ENCODE measurements at places on chromosomes 11 and 22.

GRCh38 chr11:97432926-97433325 is 1043.1 kb downstream of the JRKL start:
- no peak for DNase-seq

GRCh38 chr11:63589000-63589399 is 25.2 kb downstream of the PLAAT3 start:
- no peak for DNase-seq

- DNase-seq, result no peak
Measured at GRCh38 chr11:66906061-66906733, 49.3 kb downstream of the LRFN4 start.

- DNase-seq, result no peak
Measured at GRCh38 chr11:10265936-10266335, 28.1 kb downstream of the SBF2 start.

GRCh38 chr22:23067691-23068090 is 2.6 kb upstream of the GNAZ start:
- no peak for DNase-seq

GRCh38 chr11:104881117-104881794 is 17.0 kb downstream of the CASP12 start:
- DNase-seq, result no peak

DNA sequence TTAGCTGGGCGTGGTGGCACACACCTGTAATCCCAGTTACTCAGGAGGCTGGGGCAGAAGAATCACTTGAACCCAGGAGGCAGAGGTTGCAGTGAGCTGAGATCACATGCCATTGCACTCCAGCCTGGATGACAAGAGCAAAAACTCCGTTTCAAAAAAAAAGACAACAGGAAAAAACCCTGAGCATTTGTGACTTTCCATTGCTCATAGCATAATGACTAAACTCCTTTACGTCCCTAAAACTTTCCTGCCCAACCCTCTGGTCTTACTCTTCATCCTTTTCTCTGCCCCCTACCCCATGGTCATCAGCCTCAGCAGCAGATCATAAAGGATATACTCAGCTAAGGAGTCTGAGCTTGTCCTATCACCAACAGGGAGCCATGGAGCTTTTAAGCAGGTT is 6.8 kb upstream of the LDLRAD3 start:
- DNase-seq, result no peak

DNA sequence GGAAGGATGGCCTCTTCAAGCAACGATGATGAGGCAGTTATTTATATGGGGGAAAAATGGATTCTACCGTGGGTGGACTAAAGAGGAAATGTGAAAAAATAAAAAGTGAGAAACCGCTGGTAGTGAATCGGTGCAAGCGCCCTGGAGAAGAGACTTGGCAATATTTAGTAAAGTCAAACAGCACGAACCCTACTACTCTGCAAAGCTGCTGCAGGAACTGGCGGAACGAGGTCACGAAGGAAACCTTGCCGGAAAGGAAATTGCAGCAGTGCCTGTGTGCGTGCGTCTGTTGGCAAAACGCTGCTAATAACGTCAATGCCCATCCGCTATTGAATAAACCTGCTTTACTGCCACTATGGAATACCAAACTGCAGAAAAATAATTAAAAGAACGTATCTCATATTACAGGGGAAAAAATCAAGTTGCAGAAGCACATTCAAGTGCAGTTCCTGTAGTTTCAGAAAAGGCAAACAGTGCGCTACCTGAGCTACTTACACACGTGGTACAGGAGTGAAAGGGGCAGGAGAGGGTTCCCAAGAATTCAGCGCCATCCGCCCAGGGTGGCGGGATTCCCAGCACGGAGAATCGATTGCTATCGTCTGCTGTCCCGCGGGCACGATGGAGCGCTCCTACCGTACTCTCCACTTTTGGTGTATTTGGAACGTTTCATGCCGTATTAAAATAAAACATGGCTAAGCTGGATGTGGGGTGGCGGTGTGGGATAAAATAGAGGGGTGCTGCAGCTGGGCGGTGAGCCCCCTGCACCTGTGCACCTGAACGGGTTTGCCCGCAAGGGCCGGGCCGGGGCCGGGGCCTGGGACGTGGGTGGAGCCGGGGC is 585 bp upstream of the NADSYN1 start:
- DNase-seq, result peak; percentile 84

DNA sequence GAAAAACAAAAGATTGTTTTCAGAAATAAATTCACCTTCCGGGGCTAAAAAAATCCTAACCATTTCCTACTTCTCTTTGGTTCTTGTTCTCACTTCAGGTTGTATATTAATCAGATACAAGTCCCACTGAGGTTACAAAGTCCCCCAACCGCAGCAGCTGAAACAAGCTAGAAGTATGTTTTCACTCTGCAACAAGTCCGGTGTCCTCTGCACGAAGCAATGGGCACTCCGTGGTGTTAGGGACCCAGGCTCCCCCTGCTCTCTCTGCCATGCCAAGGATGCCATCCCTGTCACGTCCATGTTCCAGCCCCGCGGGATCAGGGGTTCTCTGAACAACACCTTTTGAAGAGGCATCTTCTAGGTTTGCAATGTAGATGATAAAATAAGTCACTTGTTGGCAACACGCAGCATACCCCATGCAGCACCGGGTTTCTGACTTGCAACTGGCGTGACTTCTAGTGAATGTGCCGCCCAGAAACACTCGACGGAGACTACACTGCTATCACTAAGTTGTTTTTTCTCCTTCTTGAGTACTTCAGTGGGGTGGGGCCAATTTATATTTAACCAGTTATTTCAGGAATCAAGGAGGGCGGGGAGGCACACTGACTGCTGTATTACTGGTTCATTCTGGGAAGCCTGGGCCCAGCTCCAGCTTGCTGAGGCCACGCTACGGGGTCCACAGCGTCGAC is 25.4 kb upstream of the GSTP1 start:
- no peak for DNase-seq

GRCh38 chr11:100687630-100688395 is 725 bp downstream of the ARHGAP42 start:
- no peak for DNase-seq

GRCh38 chr11:112277941-112278340 is 17.3 kb upstream of the PLET1 start:
- DNase-seq, result no peak

GRCh38 chr22:50461536-50461935 is 13.3 kb downstream of the SBF1 start:
- no peak for DNase-seq

GRCh38 chr11:133985981-133986944 is 29.5 kb upstream of the IGSF9B start:
- no peak for DNase-seq

DNA sequence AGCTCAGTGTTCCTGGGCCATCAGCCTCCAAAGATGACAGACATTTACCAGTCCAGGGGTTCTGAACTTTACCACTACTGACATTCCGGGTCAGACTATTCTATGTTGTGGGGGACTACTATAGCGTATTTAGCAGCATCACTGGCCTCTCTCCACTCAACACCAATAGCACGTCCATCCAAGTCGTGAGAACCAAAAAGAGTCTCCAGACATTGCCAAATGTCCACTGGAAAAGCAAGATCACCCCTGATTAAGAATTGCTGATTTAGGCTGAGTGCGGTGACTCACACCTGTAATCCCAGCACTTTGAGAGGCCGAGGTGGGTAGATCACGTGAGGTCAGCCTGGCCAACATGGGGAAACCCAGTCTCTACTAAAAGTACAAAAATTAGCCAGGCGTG is 5.3 kb downstream of the PES1 start:
- DNase-seq, result no peak

GRCh38 chr11:16561150-16561549 is 177.3 kb upstream of the C11orf58 start:
- DNase-seq, result no peak

DNA sequence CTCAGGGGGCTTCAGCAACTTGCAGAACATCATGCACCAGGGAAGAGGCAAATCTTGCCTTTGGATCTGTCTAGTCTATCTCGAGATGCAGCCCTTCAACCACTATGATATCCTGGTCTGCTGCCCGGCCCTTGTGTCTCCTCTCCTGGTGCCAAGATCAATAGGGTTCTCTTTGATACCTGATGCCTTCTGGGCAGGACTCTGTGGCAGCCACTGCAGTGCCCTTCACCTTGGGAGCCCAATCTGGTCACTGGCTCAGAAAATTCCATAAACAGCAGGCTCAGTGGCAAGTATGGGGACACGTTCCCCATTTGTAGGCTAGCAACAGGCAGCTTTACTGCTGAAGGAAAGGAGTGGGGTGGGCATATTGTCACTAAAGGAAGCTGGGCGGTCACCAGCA is 23.4 kb downstream of the SYN3 start:
- no peak for DNase-seq

DNA sequence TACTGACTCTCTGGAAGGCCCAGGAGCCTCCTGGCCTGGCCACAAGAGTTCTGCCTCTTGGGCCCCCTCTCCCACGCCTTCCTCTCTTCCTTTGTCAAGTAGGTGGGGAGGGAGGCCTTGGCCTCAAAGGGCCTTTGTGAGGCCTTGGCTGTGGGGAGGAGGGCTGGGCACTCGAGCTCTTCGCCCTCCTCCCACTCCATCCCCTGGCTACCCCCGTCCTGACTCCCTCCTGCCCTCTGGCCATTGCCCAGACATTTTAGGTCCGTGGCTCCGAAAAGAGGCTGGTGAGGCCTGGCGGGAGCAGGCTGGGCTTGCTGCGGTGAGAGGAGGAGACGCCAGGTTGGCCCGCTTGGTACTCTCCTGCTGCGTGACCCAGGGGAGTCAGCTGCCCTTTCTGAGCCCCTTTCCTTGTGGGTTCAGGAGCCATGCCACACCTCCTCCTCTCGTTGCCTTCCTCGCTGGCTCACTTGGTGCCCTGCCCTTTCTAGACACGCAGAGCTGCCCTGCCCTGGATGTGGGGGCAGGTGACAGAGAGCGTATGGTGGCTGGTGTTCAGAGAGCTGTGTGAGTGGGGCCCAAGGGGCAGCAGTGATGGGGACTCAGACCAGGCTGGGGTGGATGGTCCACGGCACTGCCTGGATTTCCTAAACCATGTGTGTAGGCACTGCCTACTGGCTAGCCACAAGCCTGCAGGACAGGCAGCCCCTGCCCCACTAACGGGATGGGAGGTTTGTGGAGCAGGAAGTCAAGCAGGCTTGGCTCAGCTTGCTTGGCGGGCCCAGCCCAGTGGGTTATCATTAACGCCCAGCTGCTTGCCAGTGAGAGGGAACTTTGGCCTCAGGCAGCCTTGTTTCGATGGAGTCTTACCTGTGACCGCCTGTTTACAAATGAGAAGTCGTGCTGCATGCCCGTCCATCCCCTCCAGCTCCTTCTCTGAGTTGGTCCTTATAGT is 15.8 kb upstream of the OMP start:
- DNase-seq, result no peak

DNA sequence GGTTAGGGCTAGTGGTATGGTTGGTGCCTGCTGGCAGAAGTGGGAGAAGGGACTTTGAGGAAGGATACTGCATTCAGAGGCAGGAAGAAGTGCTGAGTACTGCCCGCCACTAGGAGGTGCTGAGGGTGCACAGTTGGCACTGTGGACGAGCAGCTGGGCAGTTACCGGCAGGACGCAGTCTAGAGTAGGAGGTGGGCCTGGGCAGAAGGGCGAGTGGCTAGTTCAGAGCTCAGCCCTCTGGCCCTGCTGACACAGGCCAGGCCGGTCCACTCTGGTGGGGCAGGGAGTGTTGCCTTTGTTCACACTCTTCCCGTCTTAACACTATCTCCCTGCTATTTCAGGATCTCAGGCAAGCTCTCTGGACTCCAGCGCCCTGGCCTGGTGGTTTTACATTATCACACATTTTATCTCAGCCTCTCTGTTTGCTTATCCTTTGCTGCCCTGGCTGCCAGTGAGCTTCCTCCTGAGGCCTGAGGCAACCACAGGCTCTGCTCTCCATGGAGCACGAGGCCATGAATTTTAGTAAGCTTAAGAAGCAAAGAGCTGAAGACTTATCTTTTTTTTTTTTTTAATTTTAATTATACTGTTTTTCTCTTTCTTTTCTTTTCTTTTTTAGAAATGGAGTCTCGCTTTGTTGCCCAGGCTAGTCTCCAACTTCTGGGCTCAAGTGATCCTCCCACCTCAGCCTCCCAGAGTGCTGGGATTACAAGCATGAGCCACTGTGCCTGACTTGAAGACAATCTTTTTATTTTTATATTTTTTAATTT is 26.9 kb downstream of the SNAP29 start:
- DNase-seq, result peak; percentile 80

DNA sequence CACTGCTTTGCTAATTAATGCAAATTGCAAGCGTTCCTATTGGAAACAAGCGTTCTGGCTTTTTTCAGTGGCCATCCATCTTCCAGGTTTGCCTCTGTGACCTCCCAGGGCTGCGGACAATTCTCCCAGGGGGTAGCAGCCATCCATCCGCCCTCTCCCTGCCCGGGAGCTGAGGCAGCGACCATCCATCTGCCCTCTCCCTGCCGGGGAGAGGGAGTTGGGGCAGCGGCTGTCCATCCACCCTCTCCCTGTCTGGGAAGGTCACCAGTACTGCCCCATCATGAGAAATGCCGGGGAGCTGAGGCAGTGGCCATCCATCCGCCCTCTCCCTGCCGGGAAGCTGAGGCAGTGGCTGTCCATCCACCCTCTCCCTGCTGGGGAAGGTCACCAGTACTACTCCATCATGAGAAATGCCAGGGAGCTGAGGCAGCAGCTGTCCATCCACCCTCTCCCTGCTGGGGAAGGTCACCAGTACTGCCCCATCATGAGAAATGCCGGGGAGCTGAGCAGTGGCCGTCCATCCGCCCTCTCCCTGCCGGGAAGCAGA is 394.7 kb downstream of the BRD1 start:
- DNase-seq, result no peak

DNA sequence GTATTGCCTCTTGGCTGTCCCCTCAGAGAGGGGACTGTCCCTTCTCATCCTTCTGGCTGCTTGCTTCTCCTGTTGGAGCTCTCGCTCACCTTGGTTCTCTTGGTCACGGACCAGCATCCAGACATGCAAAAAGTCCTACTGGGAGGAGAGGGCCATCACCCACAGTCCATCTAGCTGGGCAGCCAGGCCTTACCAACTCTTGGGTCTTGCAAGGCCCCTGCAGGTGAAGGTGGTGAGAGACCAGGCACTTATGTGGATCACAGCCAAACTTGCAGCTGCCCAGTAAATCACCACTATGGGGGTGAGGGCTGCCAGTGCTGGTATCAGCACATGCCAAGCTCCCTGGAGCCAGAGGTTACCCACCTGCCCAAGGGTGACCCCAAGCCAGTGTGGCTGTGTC is 36.3 kb downstream of the KCNQ1OT1 start:
- DNase-seq, result no peak

DNA sequence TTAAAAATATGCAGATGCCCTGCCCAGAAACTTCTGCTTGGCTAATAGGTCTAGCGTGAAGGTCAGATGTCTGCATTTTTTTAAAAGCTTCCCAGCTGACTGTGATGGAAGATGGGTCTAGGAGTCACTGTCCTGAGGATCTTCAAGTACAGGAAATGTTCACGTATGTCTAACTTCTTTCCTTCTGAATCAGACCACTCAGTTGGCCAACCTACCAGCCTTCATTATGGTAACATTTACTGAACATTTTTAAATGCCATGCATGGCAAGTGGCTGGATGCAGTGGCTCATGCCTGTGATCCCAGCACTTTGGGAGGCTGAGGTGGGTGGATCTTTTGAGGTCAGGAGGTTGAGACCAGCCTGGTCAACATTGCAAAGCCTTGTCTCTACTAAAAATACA is 1.1 kb upstream of the PRG2 start:
- no peak for DNase-seq

DNA sequence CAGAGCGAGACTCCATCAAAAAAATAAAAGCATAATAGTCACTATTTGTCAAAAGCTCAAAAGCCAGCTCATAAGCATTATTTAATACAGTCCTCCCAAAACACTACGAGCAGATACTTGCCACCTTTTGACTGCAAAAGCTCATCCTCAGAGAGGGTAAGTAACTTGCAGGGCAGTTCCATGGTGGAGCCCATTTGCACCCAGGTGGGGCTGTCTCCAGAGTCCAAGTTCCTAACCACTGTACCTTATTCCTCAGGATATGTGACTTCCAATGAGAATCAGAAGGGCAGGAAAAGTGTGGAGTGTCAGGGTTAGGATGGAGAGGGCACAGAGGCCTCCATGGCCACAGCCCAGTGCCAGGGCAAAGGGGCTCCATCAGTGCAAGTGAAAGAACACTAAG is 28.6 kb upstream of the POU2AF1 start:
- DNase-seq, result no peak

Data from GF-D8 (cell line).